A549 treated with dexamethasone at 1 μM for 4 hours (cell line): ENCODE measurements at places on chromosomes 16 and 17. TPM values are rescaled to one million over a fixed set of nuclear protein-coding genes. Genes with fewer than 3 reads are reported as not detected.

Gene CAPNS2
- total RNA-seq: 0.08 TPM in 1 of 5 replicates, not detected in the others

Gene COL1A1
- total RNA-seq: 5.8 to 11.3 TPM (median 9.0 TPM) in 5 replicates

Gene HS3ST3A1
- total RNA-seq: 0.47 to 0.70 TPM (median 0.66 TPM) in 5 replicates

Gene TMEM94
- 30.1 to 53.5 TPM (median 47.1 TPM) in 5 replicates for total RNA-seq

Gene KRT31
- total RNA-seq: 0.05 TPM in 1 of 5 replicates, not detected in the others

Gene TP53TG3
- total RNA-seq: 0.24 to 0.74 TPM (median 0.35 TPM) in 5 replicates
